Activated CD4-positive, alpha-beta memory T cell treated with anti-CD3 and anti-CD28 coated beads, Interleukin-2, amount 10 ng/mL, durations not matched to agents 7 days and 5 days (primary cell): ENCODE measurements at places on chromosomes 2 and 18. TPM values are rescaled to one million over a fixed set of nuclear protein-coding genes. Genes with fewer than 3 reads are reported as not detected.

DNA sequence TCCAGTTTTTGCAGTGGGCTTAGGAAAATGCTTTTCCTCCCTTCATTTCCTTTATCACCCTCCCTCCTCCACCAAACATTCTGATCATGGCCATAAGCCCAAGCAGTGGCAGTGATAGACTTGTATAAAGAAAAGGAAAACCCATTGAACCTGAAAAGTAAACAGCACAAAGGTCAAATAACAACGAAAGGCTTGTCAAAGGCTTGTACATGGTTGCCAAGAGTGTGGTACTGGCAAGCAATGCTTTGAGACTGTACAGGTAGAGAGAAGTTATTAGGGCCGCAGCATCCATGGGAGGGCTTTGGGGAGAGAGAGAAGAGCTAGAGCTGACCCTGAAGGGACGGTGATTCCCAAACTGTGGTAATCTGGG lies 2.1 kb upstream of the VWA3B start:
- peaks cover 30% of the 10 kb centered on the region for H3K4me1 ChIP-seq
- H3K27me3 ChIP-seq = peaks cover 34% of the 10 kb centered on the region
- H3K36me3 ChIP-seq = no peaks in the 10 kb centered on the region
- DNase-seq = no peak

- H3K27me3 ChIP-seq = no peaks in the 10 kb centered on the region
- no peak overlapping the region for H3K27ac ChIP-seq
These were observed 47.3 kb downstream of the WDFY1 start for GRCh38 chr2:223897669-223898330.

DNA sequence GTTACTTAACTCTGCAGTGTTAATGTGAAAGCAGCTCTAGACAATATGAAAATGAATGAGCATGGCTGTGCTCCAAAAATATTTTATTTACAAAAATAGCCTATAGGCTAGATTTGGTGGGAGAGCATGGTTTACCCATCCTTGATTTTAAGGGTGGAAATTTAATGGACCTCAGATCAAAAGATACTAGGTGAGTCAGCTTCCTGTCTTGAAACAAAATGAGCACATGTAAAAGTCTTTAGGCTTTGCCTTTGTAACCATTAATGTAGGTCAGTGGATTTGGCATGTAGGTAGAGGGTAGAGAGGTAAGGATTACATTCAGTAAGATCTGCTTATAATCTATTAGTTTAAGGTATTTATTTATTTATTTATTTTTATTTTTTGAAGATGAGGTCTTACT lies 72.7 kb downstream of the GREB1L start:
- no peaks in the 10 kb centered on the region for H3K4me1 ChIP-seq
- H3K4me3 ChIP-seq = no peak overlapping the region
- DNase-seq = no peak
- H3K36me3 ChIP-seq = no peaks in the 10 kb centered on the region
- no peaks in the 10 kb centered on the region for H3K27me3 ChIP-seq

DNA sequence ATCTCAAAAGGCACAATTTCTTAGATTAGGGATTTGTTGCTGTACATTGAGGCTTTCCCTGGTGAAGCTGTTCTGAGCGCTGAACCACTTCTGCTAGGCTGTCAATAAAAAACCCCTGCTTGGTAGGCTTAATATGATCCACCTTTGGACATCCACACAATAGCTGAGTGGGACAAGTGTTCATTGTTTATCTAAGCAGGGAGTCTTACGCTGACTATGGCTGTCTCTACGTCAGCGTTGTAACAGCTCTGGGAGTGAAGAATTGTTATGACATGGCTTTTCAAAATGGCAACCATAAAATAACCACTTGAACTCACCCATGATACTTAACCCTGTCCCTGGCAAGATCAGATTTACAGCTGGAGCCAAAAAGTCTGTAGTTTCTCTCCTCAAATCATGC lies 111.5 kb upstream of the SULT1C3 start:
- no peak overlapping the region for H3K27ac ChIP-seq
- H3K4me1 ChIP-seq = no peaks in the 10 kb centered on the region
- H3K27me3 ChIP-seq = no peaks in the 10 kb centered on the region
- no peak for DNase-seq
- H3K4me3 ChIP-seq = no peak overlapping the region

GRCh38 chr2:67625690-67626475 lies 228.8 kb downstream of the ETAA1 start:
- no peaks in the 10 kb centered on the region for H3K36me3 ChIP-seq
- no peak for DNase-seq
- H3K4me1 ChIP-seq = no peaks in the 10 kb centered on the region
- H3K27ac ChIP-seq = no peak overlapping the region

- peaks cover 26% of the 10 kb centered on the region for H3K4me1 ChIP-seq
- H3K36me3 ChIP-seq = peaks cover 5% of the 10 kb centered on the region
- H3K4me3 ChIP-seq = no peak overlapping the region
- H3K27me3 ChIP-seq = peaks cover 10% of the 10 kb centered on the region
- H3K27ac ChIP-seq = no peak overlapping the region
These were observed 100.5 kb downstream of the CDC42EP3 start for GRCh38 chr2:37570773-37571586.

- DNase-seq = no peak
- H3K4me1 ChIP-seq = no peaks in the 10 kb centered on the region
- no peaks in the 10 kb centered on the region for H3K27me3 ChIP-seq
These were observed 44.1 kb downstream of the SCTR start for GRCh38 chr2:119480184-119480583.

DNA sequence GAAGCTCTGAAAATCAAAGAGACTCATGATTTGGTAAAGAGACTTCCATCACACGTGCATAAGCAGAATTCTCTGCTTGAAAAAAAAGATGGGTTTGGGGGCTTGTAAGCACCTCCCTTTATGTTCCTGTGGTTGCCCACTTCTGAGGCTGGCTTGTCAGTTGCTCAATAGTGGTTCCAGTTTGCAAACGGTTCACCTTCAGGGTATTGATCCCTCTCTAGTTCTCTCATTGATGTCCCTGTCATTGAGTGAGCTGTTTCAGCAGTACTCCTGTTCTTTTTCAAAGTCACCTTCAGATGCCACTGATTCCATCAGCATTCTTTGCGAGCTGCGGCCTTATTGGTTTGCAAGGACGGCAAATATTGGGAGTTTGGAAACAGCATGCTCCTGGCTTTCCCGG lies 17.1 kb upstream of the YWHAQ start:
- peaks cover 35% of the 10 kb centered on the region for H3K4me1 ChIP-seq
- peaks cover 7% of the 10 kb centered on the region for H3K27me3 ChIP-seq
- peaks cover 12% of the 10 kb centered on the region for H3K36me3 ChIP-seq
- no peak overlapping the region for H3K27ac ChIP-seq
- no peak overlapping the region for H3K4me3 ChIP-seq
- DNase-seq = no peak

DNA sequence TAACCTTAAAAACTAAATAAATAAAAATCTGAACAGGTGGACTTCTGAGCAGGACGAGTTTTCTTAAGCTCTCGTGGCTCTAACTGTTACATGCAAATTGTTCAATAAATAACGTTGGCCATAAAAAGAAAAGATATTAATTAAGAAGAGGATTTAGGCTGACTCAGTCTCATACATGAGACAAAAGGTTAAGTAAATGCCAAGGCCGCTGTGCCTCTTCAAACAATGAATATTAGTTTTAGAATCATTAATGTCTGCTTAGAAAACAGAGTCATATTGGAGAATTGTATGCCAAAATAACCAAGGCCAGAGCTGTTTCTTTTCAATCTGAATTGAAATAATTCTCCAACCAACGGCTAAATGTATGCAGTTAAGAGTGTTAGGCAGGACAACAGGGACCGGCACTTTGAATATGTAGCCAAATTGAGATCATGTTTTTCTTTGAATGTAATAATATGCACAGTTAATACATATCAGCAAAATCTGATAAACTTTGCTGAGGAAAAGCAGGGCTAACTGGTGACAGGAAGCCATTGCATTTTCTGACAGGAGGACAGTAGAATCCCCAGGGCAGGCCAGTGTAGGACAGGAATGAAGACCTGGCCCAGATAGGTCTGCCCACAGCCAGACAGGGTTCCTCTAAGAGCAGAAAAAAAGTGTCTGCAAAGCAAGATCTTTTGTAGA lies 1041.4 kb upstream of the FANCL start:
- no peaks in the 10 kb centered on the region for H3K36me3 ChIP-seq
- no peak overlapping the region for H3K4me3 ChIP-seq
- H3K27me3 ChIP-seq = no peaks in the 10 kb centered on the region
- no peak overlapping the region for H3K27ac ChIP-seq
- DNase-seq = no peak
- H3K4me1 ChIP-seq = no peaks in the 10 kb centered on the region

Gene IRS1
- total RNA-seq = 7.4 TPM

Gene MBOAT2
- total RNA-seq = 4.6 TPM

Gene C2orf66
- total RNA-seq = 0.33 TPM

Gene TUBA4B
- not detected for total RNA-seq

Gene LHCGR
- total RNA-seq = not detected

Gene LPIN1
- total RNA-seq = 54.0 TPM

Gene RUFY4
- total RNA-seq = 2.1 TPM
